Naive thymus-derived CD4-positive, alpha-beta T cell (primary cell): ENCODE measurements at places on chromosomes 11 and 22. TPM values are rescaled to one million over a fixed set of nuclear protein-coding genes. Genes with fewer than 3 reads are reported as not detected.

DNA sequence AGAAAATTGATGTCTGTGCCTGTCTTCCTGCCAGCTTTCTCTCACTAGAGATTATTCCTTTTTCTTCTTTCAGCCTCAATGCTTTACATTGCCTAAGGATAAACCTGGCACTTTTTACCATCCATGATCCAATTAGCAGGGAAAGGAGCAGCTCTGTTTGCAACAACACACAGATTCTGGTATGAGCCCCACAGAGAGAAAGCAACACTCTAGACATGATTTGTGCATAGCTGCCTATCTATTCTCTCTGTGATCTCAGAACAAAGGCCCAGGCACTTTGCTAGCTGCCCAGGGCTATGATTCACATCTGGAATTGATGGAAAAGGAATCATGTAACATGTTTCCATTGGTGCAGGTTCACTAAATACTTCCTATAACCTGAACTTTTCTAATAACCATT, 685.0 kb downstream of the ETS1 start:
- DNase-seq: no peak

DNA sequence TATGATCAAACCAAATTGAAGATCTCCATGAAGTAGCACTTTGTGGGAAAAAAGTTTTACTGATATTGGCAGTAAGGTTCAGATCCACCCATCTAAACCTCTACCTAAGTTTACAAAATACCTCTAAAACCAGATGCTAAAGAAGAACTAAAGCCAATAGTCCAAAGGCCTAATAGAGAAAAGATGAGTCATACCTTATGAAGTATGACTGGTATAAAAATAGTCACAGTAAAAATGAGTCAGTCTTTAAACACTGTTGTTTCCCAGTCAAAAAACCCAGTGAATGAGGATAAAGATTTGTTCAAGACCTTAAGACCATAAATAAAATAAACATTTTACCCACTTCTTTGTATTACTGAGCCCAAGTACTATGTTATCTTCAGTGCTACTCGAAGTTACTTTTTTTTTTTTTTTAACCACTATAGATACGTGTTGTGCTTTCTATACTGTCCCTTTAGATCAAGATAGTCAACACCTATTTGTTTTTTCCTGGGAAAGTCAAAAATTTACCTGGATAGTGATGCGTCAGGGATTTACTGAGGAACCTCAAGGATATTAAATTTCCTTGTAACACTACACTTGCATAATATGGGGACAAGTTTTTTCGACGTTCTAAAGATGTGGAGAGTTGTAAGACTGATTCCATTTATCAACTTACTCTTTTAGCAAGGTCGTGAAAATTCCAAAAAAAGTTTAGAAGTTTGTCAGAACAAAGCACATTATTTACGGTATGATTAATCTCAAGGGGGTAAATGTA, 87.3 kb downstream of the CCDC73 start:
- no peak for DNase-seq

DNA sequence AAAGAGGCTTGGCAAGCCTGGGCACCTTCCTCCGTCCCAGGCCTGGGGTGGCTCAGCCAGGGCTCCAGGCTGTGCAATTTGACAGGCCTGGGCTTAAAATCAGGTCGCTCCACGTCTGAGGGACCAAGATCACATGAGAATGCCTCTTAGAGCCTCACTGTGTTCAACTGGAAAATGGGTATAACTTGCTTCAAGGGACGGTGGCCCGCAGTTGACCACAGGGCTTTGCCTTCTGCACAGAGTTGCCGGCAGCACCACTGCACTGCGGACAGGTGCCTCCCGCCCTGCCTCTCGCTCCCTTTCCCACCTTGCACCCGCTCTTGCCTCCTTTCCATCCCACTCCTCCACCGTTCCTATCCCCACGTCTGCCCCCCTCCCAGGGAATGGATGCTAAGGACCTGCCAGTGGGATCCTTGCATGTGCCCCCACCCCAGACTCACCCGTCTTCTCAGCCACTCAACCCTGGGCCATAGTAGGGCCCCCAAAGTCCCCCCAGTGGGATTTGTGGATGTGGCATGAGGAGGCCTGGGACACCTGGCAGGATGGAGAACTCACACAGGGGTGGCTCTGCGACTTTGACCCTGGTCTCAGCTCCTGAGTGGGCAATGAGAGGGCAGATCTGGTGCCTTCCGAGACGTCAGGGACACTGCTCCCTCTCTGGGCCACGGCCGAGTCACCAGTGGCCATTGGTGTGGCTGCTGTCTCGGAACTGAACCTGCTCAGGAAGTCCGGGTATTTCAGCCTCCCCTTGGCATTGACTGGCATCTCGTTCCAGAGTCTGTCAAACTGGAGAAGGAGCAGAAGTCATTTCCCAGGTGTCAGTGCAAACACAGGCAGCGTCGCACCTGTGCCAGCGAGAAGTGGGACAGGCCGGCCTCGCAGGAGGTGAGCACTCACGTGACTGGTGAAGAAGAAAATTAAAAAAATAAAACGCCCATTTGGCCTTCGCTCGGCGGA, 128.0 kb downstream of the MPPED1 start:
- DNase-seq: no peak

DNA sequence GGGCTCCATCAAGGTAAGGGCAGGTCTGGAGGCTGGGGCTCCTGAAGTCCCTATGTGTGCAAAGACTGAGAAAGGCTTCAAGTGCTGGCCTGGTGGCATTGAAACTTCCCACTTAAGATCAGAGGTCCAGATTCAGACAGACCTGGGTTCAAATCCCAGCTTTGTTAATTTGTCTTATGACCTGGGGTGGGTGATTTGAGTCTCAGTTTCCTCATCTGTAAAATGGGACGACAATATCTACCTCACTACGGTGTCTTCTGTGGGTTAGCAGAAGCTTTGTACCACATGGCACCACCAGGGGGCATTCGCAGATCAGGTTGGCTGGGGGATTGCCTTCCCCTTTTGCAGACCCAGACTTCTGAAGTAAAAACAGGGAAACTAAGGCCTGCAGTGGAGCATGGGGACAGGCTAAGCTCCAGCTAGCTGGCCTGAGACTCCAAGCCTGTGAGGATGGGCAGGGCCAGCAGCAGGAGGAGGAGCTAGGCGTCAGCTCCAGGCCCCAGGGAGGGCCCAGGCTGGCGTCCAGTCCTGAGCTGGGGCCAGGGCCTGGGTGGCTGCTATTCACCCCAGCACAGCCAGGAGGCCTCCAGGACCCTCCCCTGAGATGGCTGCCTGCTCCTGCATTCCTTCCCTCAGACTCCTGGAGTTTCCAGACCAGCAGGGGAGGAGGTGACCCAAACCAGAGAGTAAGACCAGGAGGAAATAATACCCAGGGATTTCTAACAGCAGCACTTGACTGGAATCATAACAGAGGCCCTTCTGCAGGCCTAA, 1.5 kb downstream of the CASTOR1 start:
- DNase-seq: peak; percentile 91

APOBEC3A gene
- total RNA-seq: not detected
